Gastroesophageal sphincter (tissue), 4 donors: ENCODE measurements at places on chromosomes 16 and 17. TPM values are rescaled to one million over a fixed set of nuclear protein-coding genes. Genes with fewer than 3 reads are reported as not detected.

DNA sequence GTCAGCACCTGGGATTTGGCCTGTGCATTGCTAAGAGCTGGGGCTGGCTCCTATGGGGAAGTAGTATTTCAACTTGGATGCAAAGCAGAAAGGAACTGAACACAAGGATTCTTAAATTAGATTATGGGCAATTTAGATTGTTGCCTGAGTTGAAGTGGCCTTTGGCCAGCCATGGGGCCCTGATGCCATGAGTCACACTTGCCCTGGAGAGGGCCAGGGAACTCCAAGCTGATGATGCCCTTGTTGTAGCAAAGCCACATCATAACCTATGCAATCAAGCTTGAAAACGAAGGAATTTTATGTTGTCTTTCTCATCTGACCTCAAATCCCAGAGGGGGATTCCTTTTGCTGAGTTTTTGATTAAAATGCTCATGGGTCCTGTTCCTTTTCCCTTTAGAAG lies 3.9 kb upstream of the SPATA32 start:
- no peak for ATAC-seq

Gene TGFB1I1
- 157 TPM for total RNA-seq

- no peak for ATAC-seq
These were observed 5.5 kb downstream of the CACNB1 start for GRCh38 chr17:39191750-39192510.

Gene UBE2G1
- 75.2 TPM for total RNA-seq

DNA sequence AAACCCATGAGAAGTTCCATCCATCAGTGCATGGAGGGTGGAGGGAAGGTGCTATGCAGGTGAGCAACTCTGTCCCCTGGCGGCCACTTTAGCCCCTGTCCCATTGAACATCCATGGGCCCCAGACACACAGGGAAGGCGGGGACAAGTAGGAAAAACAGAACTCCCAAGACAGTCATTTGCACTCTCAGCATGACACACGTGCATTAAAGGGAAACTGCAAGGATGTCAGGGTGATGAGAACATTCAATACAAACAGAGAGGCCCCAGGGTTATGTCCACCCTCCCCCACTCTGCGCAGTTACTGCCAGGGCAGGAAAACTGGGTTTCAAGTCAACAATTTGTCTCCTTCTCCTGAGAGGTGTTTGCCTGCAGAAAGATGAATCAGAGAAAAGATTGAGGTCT lies 44.0 kb upstream of the AKTIP start:
- ATAC-seq: no peak

- no peak for ATAC-seq
These were observed 238.1 kb upstream of the CDH5 start for GRCh38 chr16:66128371-66128770.

DNA sequence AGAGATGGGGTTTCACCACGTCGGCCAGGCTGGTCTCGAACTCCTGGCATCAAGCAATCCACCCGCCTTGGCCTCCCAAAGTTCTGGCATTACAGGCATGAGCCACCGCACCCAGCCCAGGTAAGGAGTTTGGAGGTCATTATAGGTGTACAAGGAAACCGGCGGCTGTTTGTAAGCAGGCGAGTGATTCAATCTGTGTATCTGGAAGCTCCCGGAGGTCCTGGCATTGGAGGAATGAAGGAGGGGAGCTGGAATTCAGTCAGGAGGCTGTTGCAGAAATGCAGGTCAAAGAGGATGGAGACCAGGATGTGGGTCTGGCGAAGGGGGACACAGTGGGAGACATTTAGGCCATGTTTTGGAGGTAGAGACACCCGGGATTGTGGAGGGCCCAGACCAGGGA lies 18.8 kb downstream of the CDC42EP4 start:
- no peak for ATAC-seq

Gene CCL17
- not detected for total RNA-seq

DNA sequence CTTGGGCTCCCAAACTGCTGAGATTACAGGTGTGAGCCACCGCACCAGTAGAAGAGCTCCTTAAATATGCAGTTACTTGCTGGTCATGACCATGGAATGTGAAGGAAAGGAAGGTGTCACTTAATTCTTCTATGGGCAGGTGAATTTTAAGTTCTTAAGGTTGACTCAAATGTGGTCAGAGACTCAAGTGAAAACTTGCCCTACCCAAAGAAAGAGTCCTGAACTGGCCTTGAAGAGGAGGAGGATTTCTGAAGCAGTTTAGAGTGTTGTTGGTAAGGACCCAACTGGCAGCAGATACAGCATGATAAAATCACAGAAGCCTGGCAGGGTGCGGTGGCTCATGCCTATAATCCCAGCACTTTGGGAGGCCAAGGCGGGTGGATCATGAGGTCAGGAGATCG lies 29.4 kb downstream of the CHD9 start:
- ATAC-seq: no peak

Gene CHD3
- 134 TPM for total RNA-seq

- no peak for ATAC-seq
These were observed 91.5 kb downstream of the SPAG9 start for GRCh38 chr17:51029142-51029541.

Gene C16orf89
- total RNA-seq: 14.4 TPM

Gene THAP11
- 78.0 TPM for total RNA-seq

DNA sequence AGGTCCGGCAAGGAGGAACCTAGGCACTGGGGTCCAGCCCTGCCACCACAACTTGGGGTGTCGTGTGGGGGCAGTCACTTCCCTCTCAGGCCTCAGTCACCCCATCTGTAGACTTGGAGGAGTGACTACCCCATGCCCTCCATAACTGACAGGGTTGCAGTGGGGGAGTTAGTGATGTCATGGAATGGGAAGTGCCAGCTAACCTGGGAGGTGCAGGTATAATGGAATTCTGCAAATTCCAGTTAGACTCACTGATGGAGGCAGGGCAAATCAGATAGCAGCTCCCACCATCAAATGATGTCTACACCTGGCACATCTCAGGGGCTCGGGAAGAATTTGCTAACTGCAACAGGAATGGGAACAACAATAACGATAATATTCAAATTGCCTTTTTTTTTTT lies 72.9 kb downstream of the CNGB1 start:
- no peak for ATAC-seq
